ENCODE measurements at places on chromosomes 2 and 18.

GRCh38 chr2:231819447-231820042 is 33.3 kb downstream of the COPS7B start:
- DNase-seq = no peak

- no peak for DNase-seq
Observed at GRCh38 chr18:63402246-63403162, 19.8 kb downstream of the VPS4B start.

DNA sequence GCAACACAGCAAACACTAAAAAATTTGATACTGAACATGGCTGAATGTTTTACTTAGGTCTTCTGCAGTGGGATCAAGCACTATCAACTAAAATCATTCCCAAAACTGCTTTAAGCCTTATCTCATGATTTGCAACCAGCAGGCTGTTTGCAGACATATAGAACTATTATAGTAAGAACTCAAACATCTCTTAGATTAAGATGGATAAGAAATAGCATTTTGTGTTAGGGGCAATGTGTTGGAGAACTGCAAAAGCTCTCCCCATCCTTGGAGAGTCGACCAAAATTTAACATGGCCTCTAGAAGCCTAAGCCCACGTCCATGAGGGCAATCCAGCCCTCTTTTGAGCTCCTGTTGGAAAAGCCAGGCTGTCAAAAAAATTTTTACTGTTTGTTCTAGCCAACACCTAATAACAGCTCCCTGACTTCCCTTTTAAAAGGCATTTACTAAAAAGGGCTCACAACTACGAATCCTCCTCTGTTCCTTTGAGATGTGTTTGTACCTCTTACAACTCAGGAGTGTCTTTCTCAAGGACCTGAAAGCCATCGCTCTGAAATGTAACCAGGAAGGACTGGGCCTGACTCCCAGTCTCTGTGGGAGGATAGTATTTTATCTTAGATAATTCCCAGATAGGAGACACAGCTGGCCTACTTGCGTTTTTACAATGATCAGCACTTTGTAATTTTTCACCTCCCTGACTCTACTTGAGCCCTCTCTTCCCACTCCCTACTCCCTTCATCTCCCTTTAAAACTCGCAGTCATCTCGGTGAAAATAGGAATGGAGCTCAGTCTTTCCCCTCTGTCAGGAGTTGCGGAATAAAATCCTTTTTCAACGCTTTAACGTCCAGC is 1.4 kb downstream of the KRCC1 start:
- DNase-seq = no peak

DNA sequence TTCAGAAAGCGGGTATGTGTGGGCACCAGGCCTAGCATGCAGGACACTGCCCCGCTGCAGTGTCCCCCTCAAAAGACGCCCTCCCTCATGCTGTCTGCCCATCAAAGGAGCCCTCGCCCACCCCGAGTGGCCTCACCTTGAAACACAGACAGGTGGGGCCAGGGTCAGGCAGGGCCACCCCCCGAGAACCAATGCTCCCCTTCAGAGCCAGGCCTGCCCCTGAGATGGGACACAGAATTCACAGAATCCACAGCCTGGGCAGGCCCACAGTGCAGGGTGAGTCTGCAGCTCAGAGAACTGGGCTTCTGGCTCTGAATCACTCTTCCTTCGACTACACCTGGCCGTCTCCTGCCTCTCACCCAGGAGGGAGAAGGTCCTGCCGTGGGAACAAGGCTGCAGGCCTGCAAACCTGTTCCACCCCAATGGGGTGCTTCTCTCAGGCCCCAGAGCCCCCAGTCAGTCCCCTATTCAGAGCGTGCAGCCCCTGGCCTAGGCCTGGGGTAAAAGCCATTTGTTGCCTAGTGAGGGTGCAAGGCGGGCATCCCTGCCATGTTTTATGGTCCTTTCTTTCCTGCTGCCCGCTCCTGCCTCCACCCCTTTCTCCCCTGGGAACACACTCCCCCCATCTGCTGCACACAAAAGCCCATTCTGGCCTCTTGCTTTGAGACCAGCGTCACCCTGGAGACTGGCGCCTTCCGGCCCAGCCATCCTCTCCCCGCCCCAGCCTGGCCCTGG is 11.3 kb upstream of the ARHGEF4 start:
- DNase-seq = no peak

DNA sequence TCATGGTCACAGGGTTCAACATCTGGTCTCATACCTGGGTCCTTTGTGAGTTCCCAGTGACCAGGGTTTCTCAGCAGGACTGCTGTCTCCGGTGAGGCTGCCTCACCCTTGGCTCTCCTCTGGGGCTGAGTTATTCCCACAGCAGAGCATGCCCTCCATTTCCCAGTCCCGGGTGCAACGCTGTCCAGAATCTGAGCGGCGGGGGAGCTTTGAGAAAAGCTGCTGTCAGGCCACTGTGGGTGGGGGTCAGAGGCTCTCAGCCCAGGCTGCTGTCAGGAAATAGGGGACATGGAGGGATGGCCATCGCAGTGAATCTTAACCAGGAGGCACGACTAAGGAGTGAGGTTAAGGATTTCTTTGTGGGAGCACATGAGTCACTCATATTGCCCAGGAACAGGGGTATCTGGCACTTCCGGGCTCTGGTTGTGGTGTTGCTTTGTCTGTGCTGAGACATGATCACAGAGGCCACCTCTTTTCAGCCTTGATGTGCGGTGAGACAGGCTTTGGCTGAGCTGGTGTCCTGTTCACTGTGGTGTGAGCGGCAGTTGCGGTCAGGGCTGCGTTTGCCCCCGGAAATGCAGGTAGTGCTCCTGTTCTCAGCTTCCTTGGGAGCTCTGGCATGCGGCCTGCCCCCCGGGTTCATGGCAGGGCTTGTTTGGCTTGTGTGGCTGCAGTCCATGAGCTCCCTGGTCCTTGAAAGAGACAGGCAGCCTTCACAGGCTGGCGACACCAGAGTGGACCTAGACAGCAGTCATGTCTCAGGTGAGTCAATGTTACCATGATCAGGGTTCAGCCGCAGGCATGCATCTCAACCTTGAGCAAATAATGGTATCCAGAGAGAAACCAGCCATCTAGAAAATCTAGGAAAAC is 310.7 kb upstream of the MYT1L start:
- no peak for DNase-seq

- no peak for DNase-seq
Observed at GRCh38 chr18:42069036-42069435, 114.0 kb downstream of the PIK3C3 start.

DNA sequence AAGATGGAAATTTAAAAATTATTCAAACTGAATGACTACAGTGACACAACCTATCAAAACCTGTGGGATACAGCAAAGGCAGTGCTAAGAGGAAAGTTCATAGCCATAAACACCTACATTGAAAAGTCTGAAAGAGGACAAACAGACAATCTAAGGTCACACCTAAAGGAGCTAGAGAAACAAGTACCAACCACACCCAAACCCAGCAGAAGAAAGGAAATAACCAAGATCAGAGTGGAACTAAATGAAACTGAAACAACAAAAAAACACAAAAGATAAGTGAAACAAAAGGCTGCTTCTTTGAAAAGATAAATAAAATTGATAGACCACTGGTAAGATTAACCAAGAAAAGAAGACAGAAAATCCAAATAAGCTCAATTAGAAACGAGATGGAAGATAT is 247.2 kb upstream of the ZNF804A start:
- DNase-seq = no peak

GRCh38 chr2:234879671-234880455 is 72.0 kb upstream of the SH3BP4 start:
- no peak for DNase-seq

GRCh38 chr2:98301469-98301868 is 44.8 kb upstream of the CNGA3 start:
- no peak for DNase-seq
